ENCODE measurements at places on chromosomes 1 and 21.

DNA sequence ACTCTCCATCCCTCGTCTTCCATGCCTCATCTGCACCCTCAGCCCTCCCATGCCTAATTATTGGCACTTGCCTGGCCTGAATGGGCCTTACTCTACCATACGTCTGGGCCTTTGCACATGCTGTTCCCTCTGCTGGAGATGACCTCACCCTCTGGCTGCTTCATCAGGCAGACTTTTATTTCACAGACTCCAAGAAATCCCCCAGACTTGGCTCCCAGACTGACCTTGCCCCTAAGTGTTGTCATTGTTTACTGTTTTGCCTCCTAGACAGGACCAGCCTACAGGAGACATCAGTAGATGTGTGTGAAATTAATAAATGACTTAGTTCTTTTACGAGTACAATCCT lies 5.2 kb upstream of the AHDC1 start:
- DNase-seq = no peak

DNA sequence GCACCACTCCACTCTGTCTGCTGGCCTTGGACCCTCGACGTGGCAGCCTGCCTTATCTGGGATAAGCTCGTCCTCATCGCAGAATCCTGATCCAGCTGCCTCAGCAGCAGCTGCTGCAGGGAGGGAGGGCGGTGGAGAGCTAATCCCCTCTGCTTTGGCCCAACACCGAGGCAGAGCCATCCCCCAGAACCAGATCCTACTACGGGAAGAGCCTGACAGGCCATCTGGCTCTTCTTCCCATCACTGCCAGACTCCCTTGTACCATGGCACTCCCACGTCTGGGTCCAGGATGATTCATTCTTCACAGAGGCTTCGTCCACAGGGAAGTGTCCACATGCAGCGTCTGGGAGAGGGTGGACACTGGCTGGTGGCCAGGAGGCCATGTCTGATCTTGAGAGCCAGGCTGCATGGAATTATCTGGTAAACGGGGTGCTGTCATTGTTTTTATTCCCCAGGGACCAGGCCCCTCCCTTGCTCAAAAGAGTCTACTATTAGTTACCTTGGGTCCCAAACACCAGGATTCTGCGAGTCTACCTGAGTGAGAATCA lies 14.6 kb upstream of the PKP1 start:
- DNase-seq = no peak

- DNase-seq = no peak
Measured at GRCh38 chr1:59225594-59226316, 71.1 kb upstream of the FGGY start.

DNA sequence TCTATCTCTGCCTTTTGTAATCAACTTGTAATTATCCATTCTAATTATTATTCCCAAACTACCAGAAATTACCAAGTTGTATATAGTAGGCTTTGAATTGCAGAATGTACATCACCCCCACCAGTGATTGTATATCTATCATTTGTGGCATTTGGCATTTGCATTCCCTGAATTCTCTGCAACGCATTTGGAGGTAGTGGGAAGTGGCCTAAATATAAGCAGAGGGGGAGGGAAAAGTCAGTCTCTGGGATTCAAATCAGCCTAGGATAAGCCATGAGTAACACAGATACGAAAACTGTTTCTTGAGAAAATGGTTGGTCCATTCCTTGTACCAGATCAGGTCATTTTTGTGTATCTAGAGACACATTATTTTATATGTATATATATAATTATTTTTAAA lies 20.7 kb downstream of the DDX20 start:
- DNase-seq = no peak

DNA sequence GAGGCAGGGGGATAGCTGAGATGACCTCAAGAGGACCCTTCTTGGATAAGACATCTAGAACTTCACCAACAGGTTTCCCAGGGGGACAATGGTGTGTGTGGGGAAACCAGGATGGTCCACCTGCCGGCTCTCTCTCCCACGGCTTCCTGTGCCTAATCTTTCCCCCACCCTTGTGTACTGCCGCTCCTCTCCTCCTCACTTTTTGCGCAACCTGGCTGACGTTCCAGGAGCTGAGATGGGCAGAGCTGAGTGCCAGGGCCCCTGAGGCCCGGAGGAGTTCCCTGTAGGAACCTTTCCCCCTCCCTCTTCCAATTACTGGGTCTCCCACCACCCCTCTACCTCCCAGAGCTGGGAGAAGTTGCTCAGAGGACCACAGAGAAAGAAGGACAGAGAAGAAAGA lies 6.9 kb downstream of the SLC26A9 start:
- no peak for DNase-seq

- no peak for DNase-seq
Measured at GRCh38 chr1:233182587-233182986, 112.9 kb downstream of the PCNX2 start.

- no peak for DNase-seq
Measured at GRCh38 chr1:22711591-22712501, 1.2 kb downstream of the EPHB2 start.

GRCh38 chr1:16986962-16987361 lies 6.5 kb upstream of the MFAP2 start:
- no peak for DNase-seq

DNA sequence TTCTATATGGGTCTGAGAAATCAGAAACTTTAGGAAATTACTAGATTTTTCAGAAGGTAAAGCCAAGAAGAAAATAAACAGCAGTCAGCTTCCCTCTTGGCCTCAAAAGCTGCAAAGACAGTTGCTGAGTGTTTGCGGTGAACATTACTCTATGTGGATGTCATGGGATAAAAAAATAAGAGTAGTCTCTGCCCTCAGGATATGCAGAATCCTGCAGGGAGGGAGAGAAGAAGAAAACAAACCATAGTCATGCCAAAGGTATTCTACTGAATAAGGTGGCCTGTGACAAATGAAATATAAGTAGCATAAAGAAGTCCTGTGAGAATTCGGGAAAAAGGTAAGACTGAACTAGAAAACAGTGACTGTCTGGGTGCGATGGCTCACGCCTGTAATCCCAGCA lies 19.0 kb downstream of the YARS1 start:
- DNase-seq = no peak

DNA sequence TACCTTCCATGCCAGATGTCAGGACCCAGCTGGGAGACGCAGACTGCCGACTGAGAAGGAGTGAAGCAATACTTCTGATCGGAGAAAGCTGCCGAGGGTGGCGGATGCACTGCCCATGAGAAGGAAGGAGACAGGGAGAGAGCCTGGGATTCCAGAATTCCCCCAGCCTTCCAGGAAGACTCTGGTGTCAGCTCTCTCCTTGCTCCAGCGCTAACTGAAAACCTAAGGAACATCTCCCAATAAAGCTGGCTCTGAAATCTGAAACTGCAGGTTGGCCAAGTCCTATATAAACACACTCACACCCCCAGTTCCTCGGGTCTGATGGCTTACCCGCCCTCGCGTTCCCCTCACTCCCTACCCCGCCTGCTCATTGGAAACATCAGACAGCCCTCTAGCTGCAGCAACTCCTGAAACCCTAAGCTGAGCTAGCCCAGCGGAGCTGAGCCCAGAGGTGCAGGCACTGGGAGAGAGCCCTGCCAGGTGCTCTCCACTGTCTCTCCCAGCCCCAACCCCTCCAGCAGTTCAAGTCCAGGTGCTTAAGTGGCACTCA lies 52.3 kb downstream of the PLEKHA6 start:
- no peak for DNase-seq

GRCh38 chr1:40036574-40036973 lies 4.0 kb upstream of the CAP1 start:
- DNase-seq = no peak

GRCh38 chr1:55582084-55582483 lies 366.9 kb upstream of the USP24 start:
- DNase-seq = no peak
